ENCODE measurements at places on chromosomes 3 and 15.
A peak's percentile ranks its signal among the peaks of the same experiment; 100 is the strongest.

GRCh38 chr15:22851513-22851912 lies 13.0 kb downstream of the NIPA2 start:
- no peak for DNase-seq

DNA sequence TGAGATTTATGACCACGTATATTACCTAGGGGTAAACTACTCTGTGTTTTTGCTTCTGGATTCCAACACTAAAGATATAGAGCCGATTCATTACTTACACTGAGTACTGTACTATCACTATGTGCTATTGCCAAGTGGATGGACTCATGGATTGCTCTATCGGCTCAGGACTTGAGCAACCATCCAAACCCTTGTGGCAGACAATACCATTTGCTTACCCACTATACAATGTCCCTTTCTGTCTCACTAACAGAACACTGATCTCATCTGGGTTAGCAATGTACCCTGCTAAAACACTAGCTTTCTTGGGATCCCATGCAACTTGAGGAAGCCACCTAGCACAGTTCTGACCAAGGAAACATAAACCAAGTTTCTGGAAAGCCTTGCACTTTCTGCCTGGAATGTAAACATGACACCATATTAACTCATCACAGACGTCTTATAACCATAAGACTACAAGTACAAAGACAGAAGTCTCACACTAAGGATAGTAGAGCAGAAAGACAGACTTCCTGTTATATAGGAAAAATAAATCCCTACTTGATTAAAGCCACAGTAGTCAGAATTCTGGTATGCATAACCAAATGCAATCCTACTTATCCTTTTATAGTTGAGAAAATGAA lies 38.6 kb downstream of the HACD2 start:
- peak; percentile 81 for DNase-seq

DNA sequence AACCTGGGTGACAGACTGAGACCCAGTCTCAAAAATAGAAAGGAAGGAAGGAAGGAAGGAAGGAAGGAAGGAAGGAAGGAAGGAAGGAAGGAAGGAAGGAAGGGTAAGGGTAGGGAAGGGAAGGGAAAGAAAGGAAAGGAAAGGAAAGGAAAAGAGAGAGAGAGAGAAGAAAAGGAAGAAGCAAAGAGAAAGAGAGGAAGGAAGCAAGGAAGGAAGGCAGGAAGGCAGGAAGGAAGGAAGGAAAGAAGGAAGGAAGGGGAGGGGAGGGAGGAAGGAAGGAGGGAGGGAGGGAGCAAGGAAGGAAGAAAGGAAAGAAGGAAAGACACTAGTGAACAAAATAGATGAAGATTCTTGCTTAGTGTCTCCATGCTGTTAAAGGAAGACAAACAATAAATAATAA lies 129.1 kb downstream of the SHQ1 start:
- DNase-seq, result no peak

- no peak for DNase-seq
Observed at GRCh38 chr15:82021992-82022391, 23.8 kb downstream of the MEX3B start.

DNA sequence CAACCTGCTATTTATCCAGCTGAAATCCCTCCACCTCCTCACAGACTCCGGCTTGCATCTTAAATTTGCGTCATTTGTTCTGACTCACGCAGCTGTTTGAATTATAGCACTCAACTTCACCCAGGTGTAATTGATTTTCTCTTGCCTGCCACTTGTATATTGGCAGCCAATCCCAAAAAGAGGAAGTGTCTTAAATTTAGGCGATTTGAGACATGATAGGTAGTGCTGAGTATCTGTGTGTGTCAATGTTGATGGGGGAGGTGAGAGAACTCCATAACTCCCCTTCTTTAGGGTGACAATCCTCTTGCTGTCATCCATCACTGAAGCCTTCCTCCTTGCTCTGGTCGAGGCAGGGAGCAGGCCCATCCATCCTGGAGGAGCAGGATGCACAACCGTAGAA lies 77.2 kb upstream of the TPRG1 start:
- no peak for DNase-seq

GRCh38 chr3:194798486-194798885 lies 112.8 kb downstream of the FAM43A start:
- no peak for DNase-seq

DNA sequence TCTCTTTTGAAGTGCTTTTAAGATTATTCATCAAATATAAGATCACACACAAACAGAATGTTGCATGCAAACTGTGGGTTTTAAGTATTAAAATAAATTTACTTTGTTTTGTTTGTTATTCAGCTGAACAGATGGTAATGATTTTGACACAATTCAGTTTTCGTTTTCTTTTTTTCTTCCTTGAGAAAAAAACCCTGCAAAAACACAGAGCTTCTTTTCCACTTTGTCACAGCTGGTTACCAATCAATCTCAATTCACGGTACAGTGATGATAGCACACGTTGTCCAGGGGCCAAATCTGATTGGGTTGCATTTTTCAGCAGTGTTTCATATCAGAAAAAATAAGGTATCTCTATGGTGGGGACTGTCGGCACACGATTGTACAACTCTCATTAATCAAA lies 473.6 kb downstream of the ROBO2 start:
- peak; percentile 57 for DNase-seq

GRCh38 chr3:72109327-72110259 lies 324.6 kb upstream of the PROK2 start:
- DNase-seq, result no peak

- DNase-seq, result no peak
Observed at GRCh38 chr3:190444576-190445145, 5.0 kb downstream of the TMEM207 start.

- no peak for DNase-seq
Observed at GRCh38 chr3:181311186-181311585, 321.6 kb upstream of the DNAJC19 start.

GRCh38 chr3:112651516-112651915 lies 10.6 kb upstream of the CCDC80 start:
- DNase-seq, result no peak

- no peak for DNase-seq
Observed at GRCh38 chr3:20846066-20846465, 660.1 kb upstream of the SGO1 start.

GRCh38 chr15:97691799-97692198 lies 268.7 kb upstream of the ARRDC4 start:
- no peak for DNase-seq

DNA sequence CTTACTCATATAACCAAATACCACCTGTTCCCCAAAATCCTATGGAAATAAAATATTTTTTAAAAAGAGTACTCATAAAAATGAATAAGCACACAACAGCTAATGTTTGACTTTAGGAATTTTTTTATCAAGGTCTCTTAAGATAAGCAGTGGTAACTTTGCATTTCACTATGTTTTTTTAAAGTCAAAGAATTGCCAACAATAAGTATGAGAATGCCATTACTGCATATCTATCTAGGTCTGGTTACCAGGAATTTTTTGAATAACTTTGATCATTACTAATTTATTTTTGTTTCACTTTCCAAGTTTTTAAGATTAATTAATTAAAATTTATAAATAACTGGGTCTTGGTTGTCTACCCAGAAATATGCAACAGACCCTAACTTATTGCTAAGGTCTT lies 41.5 kb downstream of the PLSCR4 start:
- DNase-seq, result no peak

GRCh38 chr3:183281126-183281797 lies 28.2 kb downstream of the B3GNT5 start:
- no peak for DNase-seq

GRCh38 chr3:190825386-190826016 lies 37.0 kb downstream of the GMNC start:
- no peak for DNase-seq

GRCh38 chr3:124772081-124772831 lies 42.0 kb downstream of the UMPS start:
- peak; percentile 75 for DNase-seq

DNA sequence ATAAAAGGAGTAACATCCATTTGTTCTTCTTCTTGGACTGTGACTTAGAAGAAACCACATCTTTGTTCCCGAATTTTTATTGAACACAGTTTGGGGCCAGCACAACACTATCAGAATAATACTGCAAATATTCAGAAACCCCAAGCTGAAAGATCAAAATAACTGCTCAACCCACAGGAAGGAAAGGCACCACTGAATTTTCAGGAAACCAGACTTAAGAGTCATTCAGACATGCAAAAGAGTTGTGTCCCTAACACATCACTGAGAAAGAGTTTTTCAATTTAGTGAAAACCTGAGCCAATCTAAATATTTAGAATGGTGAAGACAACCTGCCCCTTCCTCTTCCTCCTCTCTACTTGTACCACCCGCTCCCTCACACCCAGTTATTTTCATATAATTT lies 295.0 kb upstream of the RORA start:
- DNase-seq, result no peak

DNA sequence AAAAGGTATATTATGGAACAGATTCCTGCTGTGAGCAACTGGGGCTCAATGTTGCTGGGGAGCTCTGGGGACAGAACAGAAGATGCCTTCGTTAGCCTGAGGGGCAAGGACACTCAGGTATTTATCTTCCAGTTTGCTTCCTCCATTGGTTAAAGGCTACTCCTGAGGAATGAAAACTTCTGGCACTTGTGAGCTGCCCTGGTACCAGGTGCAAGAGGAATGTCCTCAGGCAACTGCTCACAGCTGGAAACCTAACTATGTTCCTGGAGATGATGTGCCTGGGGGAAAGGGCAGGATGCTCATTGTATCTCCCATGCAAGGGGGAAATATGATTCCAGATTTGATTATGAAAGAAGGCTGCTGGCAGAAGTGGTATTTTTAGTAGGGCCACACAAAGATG lies 54.0 kb upstream of the BBX start:
- DNase-seq, result no peak

DNA sequence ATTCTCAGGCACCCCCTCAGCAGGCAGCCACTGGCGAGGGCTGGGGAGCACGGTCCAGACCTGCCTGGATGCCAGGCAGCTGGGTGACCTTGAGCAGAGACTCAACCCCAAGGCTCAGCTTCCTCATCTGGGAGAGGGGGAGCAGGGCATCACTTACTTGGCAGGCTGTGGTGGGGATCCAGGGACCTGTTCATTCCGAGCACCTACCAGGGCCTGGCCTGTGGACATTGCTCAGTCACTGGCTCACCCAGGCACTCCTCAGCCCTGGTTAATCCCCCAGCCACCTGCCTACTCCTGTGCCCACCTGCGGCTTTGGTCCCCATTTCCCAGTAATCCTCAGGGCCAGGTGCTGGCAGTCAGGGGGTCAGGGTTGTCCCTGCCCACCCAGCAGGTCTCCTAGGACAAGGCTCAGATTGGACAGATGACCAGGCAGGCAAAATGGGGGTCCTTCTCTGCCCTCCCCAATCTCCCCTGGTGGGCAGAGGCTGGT lies 9.3 kb upstream of the RPL29 start:
- no peak for DNase-seq

GRCh38 chr3:64509206-64509605 lies 178.6 kb downstream of the ADAMTS9 start:
- peak; percentile 80 for DNase-seq

DNA sequence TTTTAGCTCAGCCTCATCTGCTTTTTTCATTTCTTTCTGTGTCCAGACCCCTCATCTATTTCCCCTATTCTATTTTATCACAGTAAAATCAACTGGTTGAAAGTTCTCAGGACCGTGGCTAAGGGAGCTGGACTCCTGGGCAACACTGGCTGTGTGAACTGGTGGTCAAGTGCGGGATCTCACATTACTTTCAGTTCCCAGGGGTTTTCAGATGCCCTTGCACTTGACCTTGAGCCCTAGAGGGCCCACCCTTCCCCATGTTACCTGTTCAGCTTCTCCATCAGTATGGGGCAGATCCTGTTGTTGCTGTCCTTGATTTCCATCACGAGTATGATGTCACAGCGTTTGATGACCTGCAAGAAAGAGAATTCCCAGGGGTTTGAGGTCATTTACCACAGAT lies 2.8 kb downstream of the DNASE1L3 start:
- no peak for DNase-seq

- no peak for DNase-seq
Observed at GRCh38 chr3:112046599-112046998, 12.1 kb downstream of the TMPRSS7 start.

All from fibroblast of gingiva (primary cell).